ENCODE measurements at places on chromosomes 12 and 14.

- no peak for DNase-seq
These were observed 48.8 kb downstream of the LRCOL1 start for GRCh38 chr12:132561427-132562156.

- no peak for DNase-seq
These were observed 44.6 kb upstream of the FAR2 start for GRCh38 chr12:29104516-29104915.

GRCh38 chr12:53807322-53807860, 55.6 kb upstream of the CISTR start:
- DNase-seq: no peak

GRCh38 chr12:122840580-122841513, 5.6 kb downstream of the HIP1R start:
- no peak for DNase-seq

DNA sequence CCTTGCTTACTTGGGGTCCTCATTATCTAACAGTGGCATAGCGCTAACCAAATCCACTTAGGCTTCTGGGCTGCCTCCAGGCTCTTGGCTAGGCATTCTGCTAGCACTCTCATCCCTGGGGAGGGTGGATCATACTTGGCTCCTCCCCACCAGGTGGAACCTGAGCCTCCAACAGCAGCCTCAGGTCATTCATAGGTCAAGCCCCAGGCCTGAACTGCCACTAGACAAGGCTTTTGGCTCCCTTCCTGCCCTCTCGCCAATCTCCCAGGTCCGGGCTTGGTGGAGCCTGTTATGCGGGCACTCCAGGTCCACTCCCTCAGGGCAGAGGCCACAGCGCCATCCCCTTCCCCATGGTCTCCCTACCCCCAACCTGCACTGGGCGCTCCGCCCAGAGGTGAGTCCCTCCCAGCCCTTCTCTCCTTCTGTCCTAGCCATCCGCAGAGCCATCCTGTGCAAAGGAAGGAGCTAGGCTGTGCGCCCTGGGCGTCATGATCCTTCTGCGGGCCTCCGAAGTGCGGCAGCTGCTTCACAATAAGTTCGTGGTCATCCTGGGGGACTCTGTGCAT, 154.9 kb upstream of the AMIGO2 start:
- DNase-seq: no peak

GRCh38 chr12:75170640-75171185, 38.9 kb downstream of the KCNC2 start:
- DNase-seq: no peak

DNA sequence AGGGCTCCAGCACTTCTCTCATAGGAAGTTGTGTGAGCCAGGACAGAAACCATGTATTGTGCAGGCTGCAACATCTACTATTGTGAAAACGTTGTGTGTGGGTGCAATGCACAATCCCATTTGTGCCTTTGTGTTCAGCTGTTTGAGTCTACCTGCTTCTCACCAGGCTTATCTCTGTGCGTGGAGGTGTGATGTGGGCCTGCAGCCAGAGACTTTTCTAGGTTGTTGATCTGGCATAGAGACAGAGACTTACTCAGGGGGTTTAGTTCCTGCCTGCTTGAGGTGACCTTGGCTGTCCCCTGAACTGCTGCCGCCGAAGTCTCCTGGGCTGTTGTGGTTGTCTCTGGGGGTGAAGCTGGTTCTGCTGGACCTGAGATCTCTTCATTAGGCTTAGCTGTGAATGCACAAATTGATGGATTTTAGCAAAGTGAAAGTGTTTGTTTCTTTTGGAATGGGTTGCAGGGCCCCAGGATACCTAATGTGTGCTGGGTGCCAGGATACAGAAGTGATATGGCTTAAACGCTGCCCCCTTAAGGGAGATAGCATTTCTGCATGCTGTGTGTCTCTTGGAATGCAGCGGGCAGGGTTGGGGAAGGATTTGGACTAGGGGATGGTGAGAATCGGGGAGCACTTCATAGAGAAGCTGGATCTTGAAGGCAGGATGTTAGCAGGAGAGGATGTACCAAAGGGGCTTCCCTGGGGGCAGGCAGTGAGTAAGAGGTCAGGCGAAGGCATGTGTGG, 2.5 kb downstream of the LACRT start:
- DNase-seq: no peak

GRCh38 chr12:4780641-4781611, 60.7 kb downstream of the GALNT8 start:
- no peak for DNase-seq

DNA sequence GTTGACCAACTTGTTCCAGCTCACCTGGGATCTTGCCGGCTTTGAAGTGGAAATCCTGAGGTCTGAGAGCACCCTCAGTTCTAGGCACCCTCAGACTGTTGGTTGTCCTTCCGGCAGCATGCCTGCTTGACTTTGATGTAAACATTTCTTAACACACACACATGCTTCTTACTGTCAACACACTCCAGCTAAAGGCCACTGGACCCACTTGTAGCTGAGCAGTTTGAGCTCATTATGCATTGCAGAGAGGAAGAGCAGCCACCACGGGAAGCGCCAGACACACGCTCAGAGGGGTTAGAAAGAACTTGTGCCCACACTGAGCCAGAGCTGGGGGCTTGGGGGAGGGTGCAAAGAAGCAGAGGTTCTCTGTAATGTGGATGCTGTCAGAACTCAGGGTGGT, 55.8 kb downstream of the TNFAIP2 start:
- no peak for DNase-seq

- DNase-seq: peak; percentile 69
These were observed 20.2 kb downstream of the P2RX2 start for GRCh38 chr12:132638541-132639408.

DNA sequence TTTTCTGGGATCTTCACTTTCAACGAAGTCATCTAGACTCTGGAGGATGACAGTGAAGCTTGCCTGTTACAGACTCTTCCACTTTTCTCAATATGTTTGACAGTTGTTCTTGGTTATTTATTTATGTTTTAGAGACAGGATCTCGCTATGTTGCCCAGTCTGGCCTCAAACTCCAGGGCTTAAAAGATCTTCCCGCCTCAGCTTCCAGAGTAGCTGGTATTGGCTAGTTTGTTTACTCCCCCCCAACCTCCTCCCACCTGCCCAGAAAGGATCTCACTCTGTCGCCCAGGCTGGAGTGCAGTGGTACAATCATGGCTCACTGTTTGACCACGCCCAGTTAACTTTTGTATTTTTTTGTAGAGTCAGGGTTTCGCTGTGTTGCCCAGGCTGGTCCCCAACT, 3.3 kb downstream of the SPATS2 start:
- DNase-seq: no peak

- no peak for DNase-seq
These were observed 142.7 kb downstream of the CHST11 start for GRCh38 chr12:104599272-104600035.

- no peak for DNase-seq
These were observed 7.0 kb downstream of the CCND2 start for GRCh38 chr12:4280351-4281163.

All from fibroblast of pulmonary artery (primary cell).